ENCODE measurements at places on chromosomes 5 and 9.

- DNase-seq: no peak
Measured at GRCh38 chr5:173816728-173817127, 71.4 kb upstream of the CPEB4 start.

DNA sequence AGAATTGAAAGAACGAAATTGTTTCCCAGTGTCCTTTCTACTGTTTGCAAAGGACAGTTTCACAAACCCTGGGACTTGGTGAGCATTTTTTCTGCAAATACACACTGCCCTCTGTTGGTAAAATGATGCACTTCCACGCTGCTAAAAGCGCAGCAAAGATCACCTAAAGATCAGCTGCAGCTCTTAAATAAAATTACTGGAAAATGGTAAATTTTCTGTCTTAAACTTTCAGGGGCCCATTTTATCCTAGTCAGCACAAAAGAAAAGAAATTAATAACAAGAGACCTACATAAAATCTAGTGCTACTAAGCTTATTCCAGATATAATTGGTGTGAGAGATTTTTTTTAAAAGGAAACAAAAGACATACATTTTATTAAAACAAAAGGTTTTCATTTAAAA, 566.0 kb downstream of the CAAP1 start:
- no peak for DNase-seq

DNA sequence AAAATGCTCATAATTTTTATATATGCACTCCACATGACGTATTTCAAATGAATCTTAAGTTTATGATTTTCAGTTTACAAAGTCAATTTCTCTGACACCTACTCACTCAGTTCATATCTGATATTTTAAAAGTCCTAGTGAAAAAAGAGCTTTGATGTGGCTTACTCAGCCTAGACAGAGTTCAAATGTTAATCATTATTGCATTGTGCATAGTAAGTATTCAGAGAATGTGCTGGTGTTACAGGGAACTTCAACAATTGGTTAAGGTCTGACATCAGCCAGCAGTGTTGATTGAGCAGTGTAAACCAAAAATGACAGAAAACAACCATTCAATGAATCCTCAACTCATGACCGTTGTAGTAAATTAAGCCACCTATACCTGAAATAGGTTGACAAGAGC, 147.2 kb upstream of the LHFPL2 start:
- no peak for DNase-seq

DNA sequence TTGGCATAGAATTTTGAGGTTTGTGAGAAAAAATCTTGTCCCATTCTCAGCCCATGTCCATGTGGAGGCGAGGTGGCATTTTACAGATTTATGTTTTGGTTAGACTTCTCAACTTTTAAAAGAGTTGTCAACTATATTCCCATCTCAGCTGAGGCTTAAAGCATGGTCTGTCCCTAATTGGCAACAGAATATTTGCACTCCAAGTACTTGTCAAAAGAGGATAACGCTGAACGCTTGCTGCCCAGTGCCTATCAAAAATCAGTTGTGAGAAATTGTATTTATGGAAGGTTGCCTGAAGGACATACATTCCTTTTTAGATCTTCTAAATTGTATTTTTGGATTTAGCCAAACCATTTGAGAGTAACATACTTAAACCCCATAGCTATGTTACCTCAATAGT, 202.0 kb downstream of the SLF1 start:
- DNase-seq: no peak

GRCh38 chr5:137164961-137165360, 334.2 kb downstream of the SPOCK1 start:
- DNase-seq: no peak

DNA sequence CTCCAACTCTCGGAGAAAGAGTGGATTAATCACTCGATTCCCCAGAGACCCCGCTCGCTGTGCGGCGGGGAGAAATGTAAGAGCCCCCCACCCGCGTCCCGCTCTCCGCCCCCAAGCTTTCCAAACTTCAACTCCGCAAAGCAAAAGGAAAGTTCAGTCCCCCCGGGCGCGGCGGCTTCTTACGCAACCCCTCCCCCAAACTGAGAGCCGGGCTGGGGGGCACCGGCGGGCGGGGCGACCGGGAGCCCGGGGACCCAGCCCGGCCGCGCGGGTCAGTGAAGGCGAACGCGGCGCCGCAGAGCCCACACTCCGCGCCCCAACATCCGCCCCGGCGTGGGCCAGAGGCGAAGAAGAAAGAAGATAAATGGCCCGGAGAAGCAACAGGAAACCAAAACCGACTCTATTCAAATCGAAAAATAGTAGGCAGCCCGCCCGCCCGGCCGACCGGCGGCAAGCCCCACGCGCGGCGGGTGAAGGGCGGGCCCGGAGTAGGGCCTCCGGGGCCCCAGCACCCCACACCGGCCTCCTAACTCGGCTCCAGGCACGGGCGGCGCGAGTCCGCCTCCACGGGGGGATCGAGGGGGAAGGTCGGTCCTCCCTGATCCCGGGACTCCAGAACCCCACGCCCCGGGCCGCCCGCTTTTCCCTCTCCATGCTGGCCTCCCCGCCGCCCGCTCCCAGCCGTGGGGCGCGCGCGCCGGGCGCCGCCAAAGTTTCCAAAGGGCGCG, 720 bp downstream of the NOTCH1 start:
- peak; percentile 48 for DNase-seq

DNA sequence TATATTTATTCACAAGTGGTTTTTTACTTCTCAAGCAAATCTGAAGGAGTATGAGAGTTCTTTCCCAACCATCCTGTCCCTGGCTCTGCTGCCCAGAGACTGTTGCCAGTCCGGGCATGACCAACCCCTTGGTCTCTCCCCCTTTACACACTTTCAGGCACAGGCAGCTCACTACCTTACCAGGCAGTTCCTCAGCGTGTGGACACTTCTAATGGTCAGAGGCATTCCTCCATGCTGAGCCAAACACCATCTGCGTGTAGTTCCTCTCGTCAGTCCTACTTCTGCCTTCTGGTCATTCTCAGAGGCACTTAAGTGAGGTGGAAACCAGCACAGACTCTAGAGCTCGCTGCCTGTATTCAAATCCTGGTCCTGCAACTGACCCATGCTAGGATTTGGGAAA, 56.1 kb downstream of the TSTD2 start:
- DNase-seq: no peak

DNA sequence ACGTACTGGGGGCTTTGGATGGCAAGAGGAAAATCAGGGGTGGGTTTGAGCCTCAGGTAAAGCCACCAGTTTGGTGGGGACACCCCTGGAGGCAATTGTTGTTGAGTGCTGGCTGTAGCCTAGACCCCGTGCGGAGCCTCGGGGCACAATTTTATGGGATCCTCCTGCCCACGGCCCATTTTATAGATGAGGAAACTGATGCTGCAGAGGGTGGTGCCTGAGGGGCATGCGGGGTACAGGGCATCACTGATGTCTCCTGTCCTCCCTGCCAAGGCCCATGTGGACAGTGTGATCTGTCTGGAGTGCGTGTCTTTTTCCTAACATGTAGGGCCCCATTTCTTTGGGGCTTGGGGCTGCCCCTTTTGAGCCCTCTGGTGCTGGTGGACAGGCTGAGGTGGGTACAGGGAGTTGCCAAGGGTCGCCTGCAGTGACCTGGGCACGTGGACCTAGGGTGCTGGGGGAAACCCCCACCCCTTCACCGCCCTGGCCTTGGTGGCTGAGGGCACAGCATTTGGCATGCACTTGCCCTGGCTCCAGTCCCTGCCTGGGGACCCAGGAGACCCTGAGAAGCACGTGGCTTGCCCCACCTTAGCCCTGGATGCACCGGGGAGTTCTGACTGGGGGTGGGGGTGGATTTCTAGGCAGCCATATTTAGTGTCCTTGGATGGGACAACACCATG, 22.1 kb downstream of the WNK2 start:
- DNase-seq: no peak
